ENCODE measurements at places on chromosomes 5 and 9.

DNA sequence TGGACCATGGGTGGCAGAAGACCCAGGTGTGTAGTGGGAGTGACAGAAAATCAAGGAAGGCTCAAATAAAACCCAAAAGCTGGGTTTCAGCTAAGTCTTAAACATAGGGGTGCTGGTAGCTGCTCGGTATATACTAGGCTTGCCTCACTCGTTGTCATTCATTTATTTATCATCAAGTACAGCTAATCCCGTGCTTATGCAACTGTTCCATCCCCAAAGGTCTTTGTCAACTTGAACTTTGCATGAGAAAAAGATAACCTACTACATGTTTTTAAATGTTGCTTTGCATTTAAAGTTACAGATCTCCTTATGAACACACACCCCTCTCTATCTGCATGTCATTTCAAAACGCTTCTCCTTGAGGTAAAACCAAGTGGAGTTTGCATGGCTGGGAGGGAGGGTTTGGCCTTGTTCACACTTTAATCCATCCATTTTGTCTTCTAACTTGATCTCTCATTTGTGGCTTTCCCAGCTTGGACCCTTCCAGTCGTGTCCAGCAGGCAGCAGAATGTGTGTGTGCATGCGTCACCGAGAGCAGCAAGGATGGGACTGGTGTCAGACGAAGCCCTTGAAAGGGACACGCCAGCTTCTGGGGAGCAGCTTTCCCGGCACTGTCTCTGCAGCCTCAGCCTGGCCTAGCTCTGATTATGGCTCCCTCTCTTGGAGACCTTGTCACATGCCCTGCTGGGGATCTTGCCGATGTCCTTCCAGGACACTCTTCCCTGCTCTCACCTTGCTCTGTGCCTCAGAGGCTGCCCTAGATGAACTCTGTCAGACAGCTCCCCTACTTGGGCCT lies 133.5 kb downstream of the GADD45G start:
- no peak for DNase-seq

DNA sequence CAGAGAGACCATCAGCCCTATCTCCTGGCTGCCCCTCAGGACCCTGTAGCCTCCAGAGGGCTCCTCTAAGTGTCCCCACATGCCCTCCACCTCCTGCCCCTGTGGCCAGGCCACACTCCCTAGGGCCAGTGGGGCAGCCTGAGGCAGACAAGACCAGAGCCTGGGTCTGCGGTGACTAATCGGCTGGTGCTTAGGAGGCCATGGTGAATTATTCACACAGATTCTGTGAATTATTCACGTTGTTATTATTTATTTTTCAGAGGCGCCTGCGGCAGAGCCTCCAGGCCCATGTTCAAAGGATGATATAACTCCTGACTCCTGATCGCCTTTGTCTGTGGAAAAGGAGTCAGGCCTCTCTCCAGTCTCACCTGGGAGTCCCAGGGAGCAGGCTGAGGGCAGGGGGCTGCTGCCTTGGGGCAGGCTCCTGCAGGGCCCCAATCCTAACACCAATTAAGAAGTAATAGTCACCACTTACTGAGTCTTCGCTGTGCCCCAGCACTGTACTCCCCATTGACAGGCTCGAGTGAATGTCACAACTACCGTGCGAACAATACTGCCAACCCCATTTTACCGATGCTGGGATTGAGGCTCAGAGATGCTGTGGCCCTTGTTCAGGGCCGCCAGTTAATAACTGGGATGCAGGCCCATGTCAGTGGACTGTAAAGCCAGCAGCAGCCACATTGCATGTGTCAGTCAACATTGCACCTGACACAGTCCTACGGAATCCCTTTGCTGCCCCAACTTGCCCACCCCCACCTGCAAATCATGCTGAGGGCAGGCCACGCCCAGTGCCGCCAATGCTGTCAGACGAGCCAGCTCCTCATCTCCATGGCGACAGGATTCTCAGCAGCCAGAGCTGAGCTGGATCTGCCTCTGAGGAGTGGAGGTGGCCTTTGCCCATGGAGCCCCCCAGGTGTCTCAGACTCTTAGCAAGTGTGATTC lies 94.9 kb downstream of the PCDH1 start:
- DNase-seq = no peak

GRCh38 chr5:111389390-111390082 lies 122.8 kb downstream of the STARD4 start:
- DNase-seq = no peak

DNA sequence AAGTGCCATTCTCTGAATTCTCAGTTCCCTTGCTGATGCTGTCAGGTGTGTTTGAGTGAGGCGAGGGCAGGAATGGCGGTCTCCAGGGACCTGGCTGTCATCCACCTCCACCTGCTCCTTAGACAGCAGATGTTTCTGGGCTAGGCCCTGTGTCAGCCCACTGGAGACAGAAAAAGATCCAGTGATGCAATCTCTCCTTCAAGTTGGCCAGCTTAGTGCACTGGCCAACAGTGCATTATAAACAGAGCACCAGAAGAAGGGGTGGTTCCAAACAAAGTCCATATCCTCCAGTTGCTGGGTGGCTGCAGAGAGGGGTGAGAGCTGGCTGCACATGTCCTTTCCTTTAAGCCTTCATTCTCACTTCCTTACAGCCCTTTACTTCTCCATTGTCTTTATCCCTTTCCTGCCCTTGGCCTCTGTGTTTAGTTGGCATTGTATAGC lies 26.5 kb downstream of the NANS start:
- DNase-seq = no peak

DNA sequence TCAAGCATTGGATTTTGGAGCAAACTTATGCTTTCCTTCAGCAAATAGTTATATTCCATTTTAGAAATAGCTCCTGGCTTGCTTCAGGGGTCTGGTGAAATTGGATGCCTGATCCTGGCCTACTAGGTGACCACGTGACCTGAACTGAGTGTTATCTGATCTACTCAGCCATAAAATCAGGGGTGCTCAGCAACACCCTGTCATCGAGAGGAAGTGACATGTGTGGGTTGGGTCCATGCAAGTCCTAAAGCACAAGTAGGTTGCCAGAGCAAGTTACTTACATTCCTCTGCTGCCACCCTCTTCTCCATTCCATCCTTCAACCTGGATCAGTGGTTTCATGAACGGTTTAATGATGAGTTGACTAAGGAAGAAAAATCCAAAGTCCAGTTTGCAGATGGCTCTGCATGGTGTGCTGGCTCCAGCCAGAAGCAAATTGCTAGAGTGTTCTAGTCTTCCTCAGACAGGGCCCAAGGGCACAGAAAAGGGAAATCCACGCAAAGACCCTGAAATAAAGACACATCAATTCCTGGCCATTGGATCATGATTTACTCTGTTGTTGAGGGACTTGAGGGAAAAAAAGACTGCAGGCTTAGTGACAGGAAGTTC lies 2.8 kb upstream of the FAM193B start:
- DNase-seq = no peak

- no peak for DNase-seq
Measured at GRCh38 chr5:177312649-177313181, 1.0 kb upstream of the MXD3 start.

GRCh38 chr9:33297432-33297831 lies 7.1 kb downstream of the NFX1 start:
- no peak for DNase-seq

- no peak for DNase-seq
Measured at GRCh38 chr9:37466037-37466709, 923 bp upstream of the ZBTB5 start.

DNA sequence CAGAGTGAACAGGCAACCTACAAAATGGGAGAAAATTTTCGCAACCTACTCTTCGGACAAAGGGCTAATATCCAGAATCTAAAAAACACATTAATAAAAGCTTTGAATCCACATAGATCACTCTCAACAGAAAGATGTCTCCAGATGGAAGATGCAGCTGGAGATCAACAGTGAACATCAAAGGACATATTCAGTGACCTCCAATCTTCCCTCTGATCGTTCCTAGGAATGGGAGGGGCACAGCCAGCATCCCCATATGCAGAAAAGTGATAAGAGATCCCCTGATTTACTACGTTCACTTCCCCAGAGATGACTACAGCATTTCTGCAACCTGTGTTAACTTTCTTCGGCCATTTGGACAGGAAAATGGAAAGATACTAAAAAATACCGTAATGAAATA lies 21.2 kb downstream of the OXCT1 start:
- no peak for DNase-seq

GRCh38 chr5:126376443-126376842 lies 46.8 kb upstream of the GRAMD2B start:
- no peak for DNase-seq

GRCh38 chr5:111129938-111130337 lies 37.8 kb downstream of the WDR36 start:
- DNase-seq = no peak

GRCh38 chr9:14924230-14925219 lies 14.3 kb upstream of the FREM1 start:
- DNase-seq = no peak

GRCh38 chr9:6106711-6107339 lies 91.4 kb upstream of the RANBP6 start:
- DNase-seq = no peak

GRCh38 chr9:69599232-69599971 lies 72.8 kb downstream of the APBA1 start:
- no peak for DNase-seq

GRCh38 chr5:39555788-39556187 lies 131.0 kb upstream of the DAB2 start:
- no peak for DNase-seq

GRCh38 chr5:104345222-104346016 lies 782.8 kb upstream of the NUDT12 start:
- no peak for DNase-seq

DNA sequence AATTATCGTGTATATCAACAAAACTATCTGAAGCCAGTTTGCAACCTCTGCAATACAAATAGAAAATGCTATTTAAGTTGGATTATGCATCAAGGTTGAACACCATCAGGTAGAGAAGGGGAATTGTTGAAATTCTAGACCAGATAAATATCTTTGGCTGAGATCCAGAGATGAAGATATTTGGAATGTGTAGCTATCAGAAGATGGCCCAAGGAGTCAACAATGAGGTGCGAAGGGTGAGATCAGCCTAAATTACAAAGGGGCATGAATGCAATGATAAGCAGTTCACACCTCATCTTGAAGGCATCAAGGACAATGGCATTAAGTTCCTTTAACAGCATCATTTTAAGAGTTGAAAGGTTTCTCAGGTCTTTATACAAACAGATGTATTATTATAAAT lies 572.1 kb upstream of the DMAC1 start:
- no peak for DNase-seq

GRCh38 chr9:82363682-82364081 lies 375.1 kb downstream of the SPATA31D1 start:
- no peak for DNase-seq

DNA sequence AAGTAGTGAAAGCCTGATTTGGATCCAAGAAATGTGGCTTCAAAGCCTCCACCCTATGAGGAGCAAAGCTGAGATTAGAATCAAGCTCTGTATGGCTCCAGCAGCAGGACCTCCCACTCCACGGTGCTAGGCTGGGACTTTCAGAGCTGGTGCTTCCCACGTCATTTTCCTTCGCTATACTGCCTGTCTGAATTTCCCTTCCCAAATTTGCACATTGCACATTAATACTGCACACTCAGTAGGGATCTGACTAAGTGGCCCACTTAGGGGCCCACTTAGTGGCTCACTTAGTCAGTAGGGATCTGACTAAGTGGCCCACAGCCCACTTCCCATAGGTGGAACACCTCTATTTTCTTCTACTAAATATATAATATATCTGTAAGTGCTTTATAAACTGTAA lies 14.1 kb upstream of the SPDL1 start:
- DNase-seq = no peak

GRCh38 chr5:881551-881935 lies 11.1 kb downstream of the BRD9 start:
- no peak for DNase-seq

- no peak for DNase-seq
Measured at GRCh38 chr9:115350548-115350947, 232.6 kb upstream of the TNC start.

GRCh38 chr9:124306098-124306735 lies 48.5 kb downstream of the NEK6 start:
- no peak for DNase-seq

- no peak for DNase-seq
Measured at GRCh38 chr5:98735806-98736507, 37.5 kb upstream of the RGMB start.

GRCh38 chr5:93278896-93279295 lies 302.1 kb downstream of the NR2F1-AS1 start:
- no peak for DNase-seq

DNA sequence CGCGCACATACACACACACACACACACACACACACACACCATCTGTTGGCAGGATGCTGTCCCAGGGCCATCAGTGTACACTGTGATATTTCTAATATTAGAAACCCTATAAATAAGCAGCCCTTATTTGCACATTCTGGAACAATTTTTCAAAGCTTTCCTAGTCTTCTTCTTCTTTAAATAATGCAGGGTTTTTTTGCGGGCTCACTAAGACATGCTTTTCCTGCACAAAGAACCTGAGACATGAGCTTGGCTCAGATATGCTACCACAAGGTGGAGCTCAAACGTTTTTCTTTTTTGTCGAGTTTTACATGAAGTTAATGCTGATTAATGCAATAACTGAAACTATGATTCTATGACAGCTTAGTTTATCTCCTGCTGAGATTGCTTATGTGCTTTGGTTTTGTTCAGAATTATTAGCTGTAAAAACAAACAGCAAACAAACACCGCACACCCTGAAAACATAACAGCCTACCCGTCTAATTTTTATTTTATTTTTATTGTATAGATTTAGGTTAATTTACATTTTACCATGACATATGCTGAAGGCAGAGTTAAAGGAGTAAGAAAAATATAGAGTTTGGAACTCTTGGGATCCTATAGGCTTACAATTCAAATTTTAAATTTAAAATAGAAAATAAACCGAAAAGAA lies 95.8 kb downstream of the ALDH1A1 start:
- DNase-seq = no peak

- DNase-seq = no peak
Measured at GRCh38 chr9:91845879-91846278, 104.1 kb downstream of the ROR2 start.

DNA sequence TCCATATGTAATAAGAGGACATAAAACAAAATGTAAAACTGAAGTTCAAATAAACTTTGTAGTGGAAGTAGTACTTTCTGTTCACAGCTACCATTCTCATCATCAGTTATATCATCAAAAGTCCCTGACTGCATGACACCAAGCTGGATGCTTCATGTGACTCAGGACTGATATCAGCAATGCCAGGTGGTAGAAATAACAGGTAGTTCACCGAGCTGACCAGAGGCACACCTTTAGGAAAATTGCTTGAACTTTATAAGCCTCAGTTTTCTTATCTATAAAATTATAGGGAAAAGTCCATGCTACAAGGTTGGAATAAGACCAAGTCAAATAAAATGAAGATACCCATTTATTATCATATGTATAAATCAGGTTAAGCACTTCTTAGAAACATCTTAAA lies 124.9 kb upstream of the PTGER4 start:
- DNase-seq = no peak

Measured in stimulated activated CD8-positive, alpha-beta memory T cell treated with anti-CD3 and anti-CD28 coated beads, Interleukin-7, amount 100 ng/mL, for 4 hours (primary cell).